Urinary bladder (tissue), 4 donors: ENCODE measurements at places on chromosomes 5 and 9.

- no peak for DNase-seq
Measured at GRCh38 chr5:100614308-100614707, 79.1 kb downstream of the FAM174A start.

DNA sequence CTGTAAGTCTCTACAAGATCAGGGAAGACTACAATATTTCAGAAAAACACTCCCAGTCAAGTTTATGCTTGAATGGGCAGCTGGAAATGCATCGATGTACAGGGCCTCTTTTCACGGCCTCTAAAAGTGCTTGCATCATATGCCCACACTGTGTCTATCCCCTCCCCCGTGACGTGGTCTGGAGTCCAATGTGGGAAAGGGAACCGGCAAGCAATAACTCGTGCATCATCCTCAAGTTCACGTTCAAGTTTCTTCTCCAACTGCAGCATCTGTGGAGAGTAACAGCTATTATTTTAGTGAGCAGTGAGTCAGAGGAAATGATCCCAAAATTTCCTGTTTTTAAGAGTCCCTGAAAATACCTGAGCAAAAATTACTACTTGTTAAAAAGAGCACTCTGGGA is 22.3 kb downstream of the ATPSCKMT start:
- no peak for DNase-seq

GRCh38 chr9:88664773-88665172 is 129.8 kb downstream of the NXNL2 start:
- DNase-seq = no peak

- no peak for DNase-seq
Measured at GRCh38 chr5:172141949-172142319, 46.1 kb downstream of the STK10 start.

- DNase-seq = no peak
Measured at GRCh38 chr5:143201589-143201988, 201.9 kb downstream of the NR3C1 start.

GRCh38 chr5:4553978-4554377 is 586.2 kb upstream of the ADAMTS16 start:
- no peak for DNase-seq

DNA sequence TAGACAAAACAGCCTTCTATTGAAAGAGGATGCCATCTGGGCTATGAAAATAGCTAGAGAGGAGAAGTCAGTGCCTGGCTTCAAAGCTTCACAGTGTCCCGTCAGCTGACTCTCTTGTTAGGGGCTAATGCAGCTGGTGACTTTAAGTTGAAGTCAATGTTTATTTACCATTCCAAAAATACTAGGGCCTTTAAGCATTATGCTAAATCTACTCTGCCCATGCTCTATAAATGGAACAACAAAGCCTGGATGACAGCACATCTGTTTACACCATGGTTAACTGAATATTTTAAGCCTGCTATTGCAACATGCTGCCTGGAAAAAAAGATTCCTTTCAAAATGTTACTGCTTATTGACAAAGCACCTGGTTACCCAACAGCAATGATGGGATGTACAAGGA is 309.1 kb downstream of the NTRK2 start:
- DNase-seq = no peak

GRCh38 chr5:160466889-160467554 is 45.4 kb downstream of the PTTG1 start:
- no peak for DNase-seq

DNA sequence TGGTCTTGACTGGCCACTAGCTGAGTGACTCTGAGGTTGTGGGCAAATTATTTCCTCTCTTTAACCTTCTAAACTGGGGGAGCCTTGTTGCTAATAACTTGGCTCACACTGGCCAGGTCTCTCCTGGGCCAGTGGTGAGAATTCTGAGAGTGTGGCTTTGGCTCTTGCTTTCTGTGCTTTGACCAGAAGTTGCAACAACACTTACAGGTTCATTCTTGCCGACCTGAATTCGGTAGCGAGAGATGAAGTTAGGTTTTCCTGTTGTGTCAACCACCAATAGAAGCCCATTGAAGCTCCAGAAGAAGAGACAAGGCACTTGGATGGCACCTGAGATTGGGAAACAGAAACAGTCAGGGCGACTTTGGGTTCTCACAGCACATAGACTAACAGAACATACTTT is 19.8 kb downstream of the FAXDC2 start:
- DNase-seq = no peak

GRCh38 chr5:142845402-142845921 is 75.3 kb downstream of the ARHGAP26 start:
- no peak for DNase-seq

- DNase-seq = no peak
Measured at GRCh38 chr9:135220601-135221575, 133.4 kb downstream of the OLFM1 start.

DNA sequence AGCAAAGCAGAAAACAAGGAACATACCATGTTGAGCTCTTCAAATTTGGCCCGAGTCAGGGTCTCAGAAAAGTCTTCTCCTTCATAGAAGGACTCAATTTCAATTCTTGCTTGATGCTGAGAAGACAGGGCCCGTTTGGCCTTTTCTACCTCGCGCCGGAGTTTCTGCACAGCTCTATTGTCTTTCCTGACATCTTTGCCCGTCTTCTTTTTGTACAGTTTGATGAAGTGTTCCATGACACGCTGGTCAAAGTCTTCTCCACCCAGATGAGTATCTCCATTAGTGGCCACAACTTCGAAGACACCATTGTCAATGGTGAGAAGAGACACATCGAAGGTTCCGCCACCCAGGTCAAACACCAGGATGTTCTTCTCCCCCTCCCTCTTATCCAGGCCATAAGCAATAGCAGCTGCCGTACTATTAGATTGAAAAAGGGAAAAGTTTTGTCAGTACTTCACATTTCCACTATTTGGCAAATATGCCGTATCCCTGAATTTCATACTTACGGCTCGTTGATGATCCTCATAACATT is 2.2 kb downstream of the HSPA5 start:
- no peak for DNase-seq

DNA sequence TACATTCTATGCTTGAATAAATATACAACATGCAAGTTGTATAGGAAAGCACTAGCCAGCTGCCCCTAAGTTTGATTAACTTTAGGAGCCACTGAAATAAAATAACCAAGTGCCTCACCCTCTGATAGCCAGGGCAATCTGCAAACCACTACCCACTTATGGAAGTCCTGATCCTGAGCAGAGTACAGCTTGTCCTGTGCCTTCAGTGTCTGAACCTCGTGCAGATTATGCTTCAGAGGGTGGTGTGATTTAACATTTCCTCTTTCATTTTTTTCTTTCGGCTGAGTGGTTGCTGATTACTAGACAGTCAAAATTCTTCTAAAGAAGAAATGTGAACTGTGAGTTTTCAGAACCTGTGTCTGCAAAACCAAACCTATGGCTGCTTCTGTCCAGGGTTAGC is 327.7 kb downstream of the PIK3R1 start:
- DNase-seq = no peak

- DNase-seq = no peak
Measured at GRCh38 chr9:131447148-131447547, 53.3 kb downstream of the PRRC2B start.

DNA sequence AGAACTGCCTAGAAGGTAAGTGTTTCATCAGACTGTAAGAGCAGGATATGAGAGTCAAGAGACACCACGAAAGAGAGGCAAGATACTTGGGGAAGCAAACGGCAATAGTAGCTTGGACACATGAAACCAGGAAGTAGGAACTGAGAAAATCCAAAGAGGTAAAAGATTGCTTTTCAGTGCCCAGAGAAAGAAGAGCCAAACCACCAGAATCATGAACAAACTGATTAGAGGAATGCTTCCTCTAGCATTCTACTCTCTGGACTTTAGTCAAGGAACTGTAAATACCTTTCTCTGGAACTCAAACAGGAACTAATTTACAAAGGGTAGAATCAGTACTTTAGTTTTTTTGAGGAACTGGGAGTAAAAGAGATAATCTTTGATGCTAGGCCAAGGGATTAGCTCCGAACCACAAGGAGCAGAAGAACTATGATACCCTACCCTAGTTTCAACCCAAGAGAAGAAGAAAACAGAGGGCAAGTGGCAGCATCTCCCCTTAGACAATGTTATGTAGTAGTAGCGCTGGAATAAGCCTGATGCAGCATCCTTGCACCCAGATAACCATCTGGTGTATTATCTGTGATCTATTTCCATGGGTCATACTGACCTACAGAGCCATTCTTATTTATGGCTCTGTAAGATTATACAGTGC is 41.3 kb downstream of the EFCAB9 start:
- DNase-seq = no peak

DNA sequence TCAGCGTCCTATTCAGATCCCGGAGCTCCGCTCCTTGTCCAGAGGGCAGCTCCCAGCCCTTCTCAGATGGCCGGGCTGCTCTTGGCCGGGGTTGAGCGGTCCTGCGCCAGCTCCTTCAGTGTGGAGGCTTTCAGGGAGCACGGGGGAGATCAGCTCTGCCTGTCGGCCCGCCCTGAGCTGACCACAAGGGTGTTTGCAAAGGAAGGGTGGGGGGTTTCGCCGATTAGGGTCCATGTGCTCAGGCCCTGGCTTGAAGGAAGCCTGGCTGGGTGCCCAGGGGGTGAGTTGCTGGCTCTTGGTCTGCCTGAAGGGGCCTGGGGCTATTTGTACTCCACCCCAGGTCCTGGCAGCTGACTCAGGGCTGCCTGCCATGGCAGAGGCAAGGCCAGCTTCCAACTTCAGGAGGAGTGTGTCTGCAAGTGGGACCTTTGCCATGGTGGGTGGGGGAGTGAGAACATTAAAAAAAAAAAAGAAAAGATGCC is 250.1 kb upstream of the KLF4 start:
- no peak for DNase-seq
